ENCODE measurements at places on chromosomes 12 and 14. TPM values are rescaled to one million over a fixed set of nuclear protein-coding genes. Genes with fewer than 3 reads are reported as not detected.

Gene MRPL52
- polyA plus RNA-seq = 47.3 TPM

Gene KRT2
- 0.50 TPM for polyA plus RNA-seq

Gene TSPAN9
- polyA plus RNA-seq = 7.1 TPM

Gene CBLN3
- 1.3 TPM for polyA plus RNA-seq

Gene C12orf42
- not detected for polyA plus RNA-seq

Gene SOAT2
- 3.4 TPM for polyA plus RNA-seq

Gene CD163
- polyA plus RNA-seq = 137 TPM

Gene SOX5
- polyA plus RNA-seq = 2.1 TPM

Gene SLIRP
- polyA plus RNA-seq = 238 TPM

Gene CNPY2
- polyA plus RNA-seq = 96.2 TPM

Gene GALNT16
- 10.7 TPM for polyA plus RNA-seq

Gene SPIC
- not detected for polyA plus RNA-seq

GRCh38 chr12:62400135-62400534 is 66.5 kb upstream of the MON2 start:
- no peak overlapping the region for H3K4me3 ChIP-seq
- H3K27ac ChIP-seq = no peak overlapping the region
- H3K4me1 ChIP-seq = no peaks in the 10 kb centered on the region
- H3K27me3 ChIP-seq = no peaks in the 10 kb centered on the region

DNA sequence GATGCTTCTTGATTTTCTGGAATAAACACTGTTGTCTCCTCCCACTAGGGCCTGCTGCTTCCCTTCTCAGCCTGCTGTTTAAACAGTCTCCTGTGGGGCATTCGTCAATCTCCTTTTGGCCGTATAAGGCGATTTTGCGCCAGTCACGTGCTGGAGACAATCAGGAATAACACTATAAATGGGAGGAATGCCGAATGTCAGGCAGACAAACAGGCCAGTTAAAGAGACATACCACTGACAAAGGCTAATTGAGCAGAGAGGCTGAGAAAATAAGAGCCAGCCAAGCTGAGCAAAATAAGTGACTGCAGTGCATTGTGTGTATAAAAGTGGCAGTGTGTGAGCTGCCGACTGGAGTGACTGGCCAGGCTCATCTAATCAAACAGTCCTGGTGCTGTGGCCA is 23.3 kb downstream of the DMAC2L start:
- no peaks in the 10 kb centered on the region for H3K4me1 ChIP-seq
- DNase-seq = no peak
- H3K27me3 ChIP-seq = no peaks in the 10 kb centered on the region
- no peak overlapping the region for H3K27ac ChIP-seq

DNA sequence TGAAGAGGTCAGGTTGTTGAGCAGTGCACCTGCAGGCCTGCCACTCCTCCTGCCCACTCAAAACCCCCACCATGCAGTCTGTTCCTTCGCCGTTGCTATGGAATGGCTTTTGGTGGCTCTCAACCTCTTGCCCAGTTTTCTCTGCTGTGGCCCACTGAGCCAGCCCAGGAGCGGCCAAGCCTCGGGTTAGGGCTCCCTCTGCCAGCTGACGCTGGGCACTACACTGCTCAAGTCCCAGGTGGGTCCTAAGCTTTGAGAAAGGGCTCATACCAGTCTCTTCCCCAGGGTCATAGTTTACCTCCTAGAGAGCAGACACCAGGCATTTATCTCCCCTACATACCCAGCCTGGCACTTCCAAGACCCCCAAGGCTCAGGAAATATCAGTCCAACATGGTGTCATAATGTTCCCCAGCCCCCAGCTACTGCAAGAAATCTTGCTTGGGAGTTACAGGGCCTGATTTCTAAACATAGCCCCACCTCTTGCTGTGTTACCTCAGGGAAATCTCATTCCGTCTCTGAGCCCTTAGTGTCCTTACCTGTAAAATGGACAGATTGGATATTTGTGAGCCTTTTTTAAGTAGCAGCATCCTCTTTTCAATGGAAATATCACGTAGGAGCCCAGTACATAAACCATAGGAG is 59.4 kb downstream of the TSPAN11 start:
- H3K4me1 ChIP-seq = no peaks in the 10 kb centered on the region
- no peak for DNase-seq
- H3K4me3 ChIP-seq = no peak overlapping the region
- H3K36me3 ChIP-seq = no peaks in the 10 kb centered on the region
- H3K27me3 ChIP-seq = no peaks in the 10 kb centered on the region

DNA sequence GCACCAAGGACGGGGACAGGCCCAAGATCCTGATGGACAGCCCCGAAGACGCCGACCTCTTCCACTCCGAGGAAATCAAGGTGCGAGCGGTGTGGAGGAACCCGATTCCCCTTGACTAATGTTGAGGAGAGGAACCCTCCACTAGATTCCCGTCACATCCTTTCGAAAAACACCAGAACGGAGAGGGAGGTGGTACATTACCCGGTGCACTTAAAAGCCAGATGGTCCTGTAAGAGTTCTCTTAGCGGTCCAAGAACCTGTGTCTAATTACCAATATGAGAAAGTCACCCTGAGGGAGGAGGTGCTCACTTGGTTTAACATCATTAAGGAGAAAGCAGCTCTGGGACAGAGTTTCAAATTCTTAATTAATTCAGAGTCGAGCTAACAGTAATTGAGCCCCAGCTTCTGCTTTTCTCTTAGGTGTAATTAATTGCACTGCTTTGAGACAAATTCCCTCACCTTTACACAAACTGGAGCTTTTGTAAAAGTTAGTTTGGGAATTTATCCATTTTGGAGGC is 450 bp downstream of the PRKAB1 start:
- H3K36me3 ChIP-seq = no peaks in the 10 kb centered on the region
- no peaks in the 10 kb centered on the region for H3K27me3 ChIP-seq
- peak overlapping the region; percentile 70 for H3K4me3 ChIP-seq
- no peak for DNase-seq
- peak overlapping the region; percentile 10 for H3K27ac ChIP-seq

DNA sequence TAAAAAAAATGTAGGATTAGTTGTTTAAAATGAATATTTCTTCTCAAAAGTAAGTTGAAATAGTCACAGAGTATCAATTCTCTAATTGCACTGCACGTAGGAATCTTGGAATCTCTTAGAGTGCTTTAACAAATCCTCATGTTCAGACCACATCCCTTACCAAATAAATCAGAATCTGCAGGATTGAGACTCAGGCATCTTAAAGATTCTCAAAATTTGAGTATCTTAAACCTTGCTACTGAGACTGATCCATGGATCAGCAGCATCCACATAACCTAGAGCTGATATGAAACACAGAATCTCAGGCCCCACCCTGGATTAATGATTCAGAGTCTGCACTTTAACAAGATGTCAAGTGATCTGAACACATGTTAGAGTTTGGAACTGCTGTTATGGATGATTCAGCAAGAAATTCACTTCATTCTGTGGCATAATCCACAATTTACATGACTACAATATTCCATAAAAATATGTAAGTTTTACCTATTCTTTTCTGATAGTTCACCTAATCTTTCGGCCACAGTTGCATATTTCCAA is 58.7 kb downstream of the ADAMTS20 start:
- no peaks in the 10 kb centered on the region for H3K4me1 ChIP-seq
- H3K27me3 ChIP-seq = no peaks in the 10 kb centered on the region
- H3K27ac ChIP-seq = no peak overlapping the region
- H3K36me3 ChIP-seq = no peaks in the 10 kb centered on the region
- H3K4me3 ChIP-seq = no peak overlapping the region

- H3K36me3 ChIP-seq = no peaks in the 10 kb centered on the region
- H3K4me1 ChIP-seq = no peaks in the 10 kb centered on the region
- H3K4me3 ChIP-seq = no peak overlapping the region
- no peak overlapping the region for H3K27ac ChIP-seq
- peak; percentile 87 for DNase-seq
These were observed 17.0 kb downstream of the RHOF start for GRCh38 chr12:121776190-121777098.

DNA sequence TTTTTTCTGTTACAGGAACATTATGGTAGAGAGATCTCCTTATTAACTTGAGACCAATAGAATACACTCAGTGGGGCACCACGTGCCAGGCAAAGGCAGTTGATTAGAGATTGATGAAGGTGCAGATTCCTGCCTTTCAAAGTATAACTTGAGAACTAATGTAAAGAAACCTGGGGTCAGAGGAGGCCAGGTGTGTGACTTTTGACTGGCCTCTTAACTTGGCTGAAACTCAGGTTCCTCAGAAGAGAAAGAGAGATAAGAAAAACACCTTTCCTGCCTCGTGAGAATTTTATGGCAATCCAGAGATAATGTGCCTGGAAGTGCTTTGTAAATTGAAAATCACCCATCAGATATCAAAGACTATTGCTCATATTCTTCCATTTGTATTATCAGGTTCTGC is 110.7 kb upstream of the GZMB start:
- DNase-seq = no peak
- H3K36me3 ChIP-seq = no peaks in the 10 kb centered on the region
- no peak overlapping the region for H3K4me3 ChIP-seq

DNA sequence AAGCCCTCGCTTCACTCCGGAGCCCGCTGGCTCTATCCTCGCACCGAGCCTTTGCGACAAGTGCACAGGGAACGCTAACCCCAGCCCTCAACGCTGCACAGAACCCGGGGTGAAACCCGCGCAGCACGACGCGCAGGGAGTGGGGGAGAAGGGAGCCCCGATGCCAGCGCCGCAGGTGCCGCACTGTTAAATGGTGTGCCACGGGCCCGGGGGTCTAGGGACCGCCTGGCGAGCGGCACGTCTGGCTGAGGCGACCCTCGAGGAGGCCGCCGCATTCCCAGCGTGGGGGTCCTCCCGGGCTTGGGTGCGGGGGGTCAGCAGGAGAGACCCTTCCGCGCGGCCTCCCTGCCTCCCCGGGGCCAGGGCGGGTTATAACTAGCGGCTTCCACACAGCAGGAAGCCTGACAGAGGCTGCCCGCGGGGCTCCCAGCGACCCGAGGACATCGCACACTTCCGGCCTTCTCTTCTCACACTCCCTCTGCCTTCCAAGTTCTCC is 23.8 kb upstream of the LRTM2 start:
- no peak for DNase-seq
- no peak overlapping the region for H3K27ac ChIP-seq
- H3K4me3 ChIP-seq = peak overlapping the region; percentile 29
- no peaks in the 10 kb centered on the region for H3K4me1 ChIP-seq
- no peaks in the 10 kb centered on the region for H3K27me3 ChIP-seq

DNA sequence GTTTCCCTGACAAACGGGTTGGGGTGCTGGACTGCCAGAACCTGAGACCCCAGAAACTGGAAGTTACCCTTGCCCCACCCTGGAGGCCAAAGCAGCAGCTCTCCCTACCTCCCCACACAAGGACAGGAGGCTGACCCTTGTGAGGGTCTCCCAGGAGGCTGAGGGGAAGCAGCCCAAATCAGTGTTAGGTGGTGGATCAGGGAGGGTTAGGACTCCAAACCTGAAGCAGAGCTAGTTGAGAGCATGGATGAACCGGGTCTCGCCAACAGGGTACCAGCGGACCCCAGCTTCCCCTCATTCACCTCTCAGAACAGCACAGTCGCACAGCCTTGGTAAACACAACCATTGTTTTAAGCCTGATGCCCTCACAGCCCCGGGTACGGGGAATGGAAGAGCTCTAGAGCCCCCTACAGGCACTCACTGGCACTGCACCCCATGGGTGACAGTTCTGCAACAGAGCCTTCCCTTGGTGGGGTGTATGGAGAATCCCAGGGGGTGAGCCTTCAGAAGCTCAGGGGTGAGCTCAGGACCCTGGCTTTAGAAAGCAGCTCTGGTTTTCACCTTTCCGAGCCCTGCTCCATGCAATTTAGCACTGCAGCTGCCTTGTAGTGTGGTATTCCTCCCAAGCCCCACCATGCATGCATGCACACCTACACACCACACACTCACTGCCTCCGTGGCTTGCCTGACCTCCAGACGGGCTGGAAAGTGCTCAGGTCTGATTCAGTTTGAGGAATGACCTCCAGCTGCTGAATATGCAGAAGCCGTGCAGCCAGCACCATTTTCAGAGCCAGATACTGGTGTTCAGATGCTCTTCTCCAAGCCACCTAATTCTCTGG is 11.2 kb downstream of the ESRRB start:
- H3K4me3 ChIP-seq = no peak overlapping the region
- no peaks in the 10 kb centered on the region for H3K4me1 ChIP-seq
- DNase-seq = peak; percentile 73
- H3K27ac ChIP-seq = no peak overlapping the region
- H3K27me3 ChIP-seq = no peaks in the 10 kb centered on the region

GRCh38 chr12:47561746-47562145 is 144.1 kb downstream of the RPAP3 start:
- no peaks in the 10 kb centered on the region for H3K36me3 ChIP-seq
- no peak overlapping the region for H3K27ac ChIP-seq
- H3K27me3 ChIP-seq = no peaks in the 10 kb centered on the region
- no peak for DNase-seq
- H3K4me3 ChIP-seq = no peak overlapping the region
- no peaks in the 10 kb centered on the region for H3K4me1 ChIP-seq

- H3K27ac ChIP-seq = no peak overlapping the region
- H3K27me3 ChIP-seq = no peaks in the 10 kb centered on the region
- H3K4me1 ChIP-seq = peaks cover 8% of the 10 kb centered on the region
- no peaks in the 10 kb centered on the region for H3K36me3 ChIP-seq
- no peak overlapping the region for H3K4me3 ChIP-seq
These were observed 16.9 kb downstream of the ETV6 start for GRCh38 chr12:11666131-11667050.

GRCh38 chr12:79884401-79885006 is 50.4 kb downstream of the PPP1R12A start:
- H3K27me3 ChIP-seq = no peaks in the 10 kb centered on the region
- H3K4me3 ChIP-seq = no peak overlapping the region
- DNase-seq = no peak
- H3K4me1 ChIP-seq = peaks cover 8% of the 10 kb centered on the region
- H3K27ac ChIP-seq = no peak overlapping the region
- H3K36me3 ChIP-seq = no peaks in the 10 kb centered on the region

DNA sequence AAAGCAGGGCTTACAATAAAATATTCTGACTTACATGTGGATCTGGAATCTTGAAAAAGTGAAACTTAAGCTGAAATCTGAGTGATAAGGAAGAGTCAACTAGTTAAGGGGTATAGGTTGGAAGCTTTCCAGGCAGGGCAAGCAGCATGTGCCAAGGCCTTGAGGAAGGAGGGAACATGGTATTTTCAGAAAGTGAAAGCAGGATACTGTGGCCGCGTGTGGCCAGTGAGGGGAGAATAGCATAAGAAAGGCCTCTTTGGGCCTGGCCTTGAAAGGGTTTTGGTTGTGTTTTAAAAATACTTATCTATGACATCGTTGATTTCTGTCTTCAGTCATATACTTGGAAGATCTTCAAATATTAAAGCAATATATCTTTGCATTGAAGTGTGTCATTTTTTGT is 213.4 kb downstream of the AKAP6 start:
- peaks cover 5% of the 10 kb centered on the region for H3K36me3 ChIP-seq
- H3K27me3 ChIP-seq = no peaks in the 10 kb centered on the region
- no peak overlapping the region for H3K4me3 ChIP-seq
- DNase-seq = no peak

GRCh38 chr14:42742084-42742483 is 1135.4 kb downstream of the LRFN5 start:
- no peaks in the 10 kb centered on the region for H3K36me3 ChIP-seq
- no peaks in the 10 kb centered on the region for H3K4me1 ChIP-seq
- H3K27me3 ChIP-seq = no peaks in the 10 kb centered on the region
- DNase-seq = no peak
- H3K27ac ChIP-seq = no peak overlapping the region
- H3K4me3 ChIP-seq = no peak overlapping the region

GRCh38 chr12:58540480-58541299 is 379.6 kb downstream of the LRIG3 start:
- DNase-seq = peak; percentile 88
- no peak overlapping the region for H3K4me3 ChIP-seq
- H3K27me3 ChIP-seq = no peaks in the 10 kb centered on the region
- H3K36me3 ChIP-seq = no peaks in the 10 kb centered on the region
